GM12865 (cell line): ENCODE measurements at places on chromosomes 1 and 21.

- DNase-seq = no peak
These were observed 27.7 kb downstream of the STYXL2 start for GRCh38 chr1:167121375-167122120.

DNA sequence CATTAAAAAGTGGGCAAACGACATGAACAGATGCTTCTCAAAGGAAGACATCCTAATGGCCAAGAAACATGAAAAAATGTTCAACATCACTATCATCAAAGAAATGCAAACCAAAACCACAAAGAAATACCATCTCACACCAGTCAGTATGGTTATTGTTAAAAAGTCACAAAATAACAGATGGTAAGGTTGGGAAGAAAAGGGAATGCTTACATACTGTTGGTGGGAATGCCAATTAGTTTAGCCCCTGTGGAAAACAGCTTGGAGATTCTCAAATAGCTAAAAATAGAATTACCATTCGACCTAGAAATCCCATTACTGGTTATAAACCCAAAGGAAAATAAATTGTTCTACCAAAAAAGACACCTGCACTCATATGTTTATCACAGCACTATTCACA lies 369.4 kb downstream of the KCNH1 start:
- DNase-seq = no peak

- no peak for DNase-seq
These were observed 674.1 kb downstream of the SMYD3 start for GRCh38 chr1:245832771-245833527.

- DNase-seq = no peak
These were observed 1.9 kb downstream of the PODN start for GRCh38 chr1:53063744-53064515.

GRCh38 chr1:205493241-205494085 lies 11.0 kb upstream of the CDK18 start:
- DNase-seq = no peak

DNA sequence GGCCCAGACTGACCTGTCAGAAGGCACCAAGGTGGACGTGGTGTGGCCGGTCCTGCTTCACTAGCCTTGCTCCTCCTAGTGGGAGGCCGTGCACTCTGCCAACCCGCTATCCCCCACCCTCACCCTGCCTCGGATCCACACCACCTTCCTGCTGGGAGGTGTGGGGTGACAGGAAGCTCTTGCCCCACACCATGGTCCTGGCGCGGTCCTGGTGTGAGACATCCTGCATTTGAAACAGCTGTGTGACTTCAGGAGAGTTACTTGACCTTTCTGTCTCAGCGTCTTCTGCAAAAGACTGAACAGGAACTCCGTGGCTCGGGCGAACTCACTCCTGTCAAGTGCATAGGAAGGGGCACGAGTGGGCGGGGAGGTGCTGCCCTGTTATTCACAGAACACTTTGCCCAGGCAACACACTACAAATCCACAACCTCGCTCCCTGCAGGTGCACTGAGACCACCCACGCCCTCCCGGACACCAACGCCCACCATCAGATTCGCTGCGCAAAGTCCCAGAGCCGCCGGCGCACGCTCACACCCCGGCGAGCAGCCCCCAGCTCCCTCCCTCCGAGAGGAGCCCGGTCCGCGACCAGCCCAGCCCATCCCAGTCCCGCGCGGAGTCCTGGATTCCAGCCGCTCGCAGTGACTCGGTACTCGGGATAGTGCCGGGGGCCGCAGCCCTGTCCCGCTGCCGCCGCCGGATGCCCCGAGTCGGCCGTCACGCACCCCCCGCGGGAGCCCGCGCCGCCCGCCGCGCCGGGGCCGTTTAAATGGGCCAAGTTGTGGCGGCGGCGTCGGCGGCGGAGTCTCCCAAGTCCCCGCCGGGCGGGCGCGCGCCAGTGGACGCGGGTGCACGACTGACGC lies at the start of gene SAMD11:
Gene SAMD11 (plus strand): TSS at position 793 of the 860 bp plus-strand sequence. CDS start 509 bp downstream, outside the sequence.
- DNase-seq = peak; percentile 52

DNA sequence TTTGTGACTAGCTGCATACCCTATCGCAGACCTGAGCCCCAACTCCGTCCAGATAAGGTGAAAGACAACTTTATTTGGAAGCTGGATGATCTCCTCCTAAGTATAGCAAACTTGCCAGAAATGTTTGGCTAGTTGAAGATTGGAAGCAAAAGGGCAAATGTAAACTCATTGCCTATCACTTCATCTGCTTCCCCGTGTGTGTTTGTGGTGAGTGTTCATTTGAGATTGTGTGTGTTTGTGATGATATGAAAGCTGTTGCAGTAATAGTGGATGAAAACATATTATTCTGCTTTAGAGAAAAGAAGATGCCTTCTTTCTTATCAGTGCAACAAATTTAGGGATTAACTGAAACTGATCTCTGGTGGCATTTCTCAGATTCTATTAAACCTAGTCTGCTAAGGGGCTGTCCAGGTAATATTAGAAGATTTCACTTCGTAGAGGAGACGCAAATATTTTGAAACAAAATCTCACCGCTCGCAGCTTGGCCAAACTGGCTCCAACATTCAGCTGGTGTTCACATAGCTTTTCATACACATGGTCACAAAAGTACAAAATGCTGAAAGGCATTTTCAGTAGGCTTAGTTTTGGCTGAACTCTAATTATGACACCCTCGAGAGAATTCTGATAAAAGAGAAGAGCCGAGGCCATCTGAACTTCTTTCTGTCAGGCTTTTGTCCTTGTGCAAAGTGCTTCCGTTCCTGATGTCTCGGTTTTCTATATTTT lies 1.1 kb downstream of the TBX19 start:
- DNase-seq = no peak

GRCh38 chr1:30511991-30512913 lies 211.1 kb downstream of the MATN1 start:
- DNase-seq = no peak

- no peak for DNase-seq
These were observed 1.1 kb upstream of the SLC2A5 start for GRCh38 chr1:9070486-9070885.

- no peak for DNase-seq
These were observed 423.5 kb upstream of the PROX1 start for GRCh38 chr1:213564215-213564659.

DNA sequence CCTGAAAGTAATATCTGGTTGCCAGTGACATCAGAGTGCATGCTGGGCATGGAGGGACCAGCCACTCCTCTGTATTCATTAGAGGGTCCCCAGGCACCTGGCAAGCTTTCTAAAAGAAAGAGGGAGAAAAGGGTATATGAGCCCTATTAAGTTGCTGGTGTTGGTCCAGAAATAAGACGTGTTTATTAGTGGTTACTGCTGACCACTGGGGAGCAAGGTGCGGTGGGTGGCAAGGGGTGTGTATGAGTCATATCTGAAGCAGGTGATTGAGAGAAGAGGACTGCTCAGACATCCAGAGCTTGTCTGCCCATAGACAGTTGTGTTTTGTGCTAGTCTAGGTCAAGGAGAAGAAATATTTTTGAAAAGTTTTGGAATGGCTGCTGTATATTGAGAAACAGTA lies 298.1 kb downstream of the TM2D1 start:
- DNase-seq = peak; percentile 4

- no peak for DNase-seq
These were observed 23.4 kb upstream of the IGSF3 start for GRCh38 chr1:116690849-116691406.

GRCh38 chr1:176692988-176693696 lies 230.2 kb downstream of the PAPPA2 start:
- DNase-seq = no peak

- no peak for DNase-seq
These were observed 19.3 kb upstream of the DNAJC28 start for GRCh38 chr21:33510826-33511225.

DNA sequence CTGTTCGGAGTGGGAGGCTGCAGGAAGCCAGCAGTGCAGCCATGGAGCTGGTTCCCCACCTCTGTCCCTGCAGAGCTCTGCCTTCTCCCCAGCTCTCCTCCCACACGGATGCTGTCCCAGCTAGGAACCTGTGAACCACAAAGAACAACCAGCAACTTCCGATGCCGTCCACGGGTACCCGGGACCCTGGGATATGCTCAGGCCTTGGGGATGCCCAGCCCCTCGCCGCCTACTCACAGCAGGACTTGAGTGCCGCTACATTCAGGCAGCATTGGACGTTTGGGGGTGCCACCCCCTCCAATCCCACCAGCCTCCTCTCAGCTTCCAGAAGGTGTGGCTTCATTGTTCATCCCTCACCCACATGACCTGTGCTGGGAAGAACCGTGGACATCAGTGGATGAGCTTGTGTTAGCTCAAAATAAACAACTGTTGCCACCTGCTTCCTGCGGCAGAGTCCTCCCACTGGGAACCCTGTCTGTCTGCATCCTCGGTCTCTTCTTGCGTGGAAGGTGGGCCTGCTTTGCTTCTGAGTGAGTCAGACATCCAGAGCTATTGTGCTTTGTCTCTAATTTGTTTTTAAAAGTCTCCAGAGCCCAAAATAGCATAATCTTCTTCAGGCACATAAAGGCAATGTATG lies 20.1 kb upstream of the AJAP1 start:
- DNase-seq = no peak

GRCh38 chr21:42469272-42469671 lies 26.8 kb downstream of the RSPH1 start:
- peak; percentile 78 for DNase-seq

DNA sequence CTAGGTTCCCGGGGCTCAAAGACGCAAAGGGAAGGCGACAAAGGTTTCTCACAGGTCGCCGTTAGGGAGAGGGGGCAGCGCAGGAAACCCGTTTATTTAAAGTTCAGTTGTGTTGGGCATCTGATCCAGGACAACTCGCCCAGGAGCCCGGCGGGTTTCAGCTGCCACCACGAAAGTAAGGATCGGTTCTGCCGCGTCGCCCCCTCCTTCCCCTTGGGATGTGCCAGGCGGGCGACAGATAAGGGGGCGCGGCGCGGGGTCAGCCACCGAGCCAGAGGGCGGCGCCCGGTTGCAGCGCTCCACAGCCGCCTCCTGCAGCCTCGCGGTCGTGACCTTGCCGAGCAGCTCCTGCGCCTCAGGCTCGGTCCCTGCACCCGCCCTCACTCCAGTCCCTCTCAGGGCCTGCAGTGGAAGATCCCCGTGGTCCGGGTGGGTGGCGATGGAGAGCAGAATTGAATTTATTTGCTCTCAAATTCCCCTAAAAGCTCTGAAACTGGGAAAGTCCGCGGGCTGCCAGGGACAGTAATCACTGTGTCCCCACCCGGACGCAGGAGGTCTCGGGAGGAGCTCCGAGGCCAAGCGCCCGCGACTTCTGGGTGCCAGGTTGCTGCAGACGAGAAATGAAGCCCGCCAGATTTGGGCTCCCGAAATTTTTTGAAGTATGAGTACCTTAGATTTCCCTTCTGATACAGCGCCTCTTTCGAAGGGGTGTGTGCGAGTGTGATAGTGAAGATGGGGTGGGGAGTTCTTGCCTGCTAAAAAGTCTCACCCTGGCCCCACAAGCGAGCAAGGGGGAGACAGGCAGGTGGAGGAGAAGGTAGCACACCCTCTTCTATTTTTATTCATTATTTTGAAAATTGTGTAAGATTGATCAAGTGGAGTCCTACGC lies 28.4 kb upstream of the NFIA start:
- no peak for DNase-seq

- DNase-seq = no peak
These were observed 29.8 kb upstream of the TADA1 start for GRCh38 chr1:166905900-166906299.

DNA sequence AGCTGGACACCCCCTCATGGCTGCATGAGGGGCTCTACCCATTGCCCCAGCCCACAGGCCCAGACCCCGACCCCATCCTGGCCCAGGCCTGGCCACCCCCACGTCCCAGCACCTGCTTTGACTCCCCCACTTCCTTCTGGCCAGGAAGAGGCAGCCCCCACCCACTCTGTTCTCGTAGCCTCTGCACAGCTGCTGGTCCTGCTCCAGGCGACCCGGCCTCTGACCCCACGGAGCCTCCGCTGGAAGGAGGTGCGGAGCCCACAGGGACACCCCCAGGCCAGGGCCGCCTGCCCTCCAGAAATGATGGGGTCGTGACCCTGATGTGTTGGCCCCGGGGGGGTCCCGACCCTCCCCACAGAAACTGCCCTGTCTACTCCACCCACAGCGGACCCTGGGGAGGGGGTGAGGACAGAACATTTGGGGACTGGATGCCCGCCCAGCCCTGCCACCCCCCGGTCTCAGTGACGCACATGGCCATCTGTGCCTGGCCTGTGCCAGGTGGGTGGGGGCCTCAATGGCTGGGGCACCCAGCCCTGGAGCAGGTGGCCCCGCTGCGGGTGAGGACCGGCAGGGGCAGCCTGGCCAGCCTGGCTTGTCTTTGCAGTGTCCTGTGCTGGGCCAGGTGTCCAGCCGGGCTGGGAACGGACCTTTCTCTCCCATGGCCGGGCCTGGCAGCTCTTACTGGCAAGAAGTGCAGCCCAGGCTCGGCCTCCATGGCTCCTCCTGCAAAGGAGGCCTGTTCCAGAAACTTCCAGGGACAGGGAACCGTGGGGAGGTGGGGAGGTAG lies 78.6 kb downstream of the MORN1 start:
- DNase-seq = no peak

- DNase-seq = no peak
These were observed 103.9 kb upstream of the C1orf174 start for GRCh38 chr1:4003846-4004505.

DNA sequence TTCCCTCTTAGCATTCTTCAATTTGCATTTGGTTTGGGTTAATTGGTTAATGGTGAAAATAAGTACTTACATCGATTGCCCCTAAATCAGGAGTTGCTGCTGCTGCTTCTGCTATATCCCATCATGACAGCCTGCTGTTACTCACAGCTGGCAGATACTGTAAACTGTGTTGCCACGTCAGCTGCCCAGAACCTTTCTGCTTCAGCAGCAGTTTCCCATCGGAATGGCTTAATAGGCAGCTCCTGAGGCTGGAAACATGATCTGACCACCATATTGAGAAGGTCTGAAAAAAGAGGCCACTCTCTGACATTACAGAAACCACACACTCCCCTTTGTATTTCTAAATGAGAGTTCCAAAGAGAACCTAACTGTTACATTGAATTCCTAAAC lies 14.3 kb upstream of the SEC16B start:
- DNase-seq = no peak

- DNase-seq = no peak
These were observed 32.3 kb upstream of the TENT5C start for GRCh38 chr1:117573386-117574023.

DNA sequence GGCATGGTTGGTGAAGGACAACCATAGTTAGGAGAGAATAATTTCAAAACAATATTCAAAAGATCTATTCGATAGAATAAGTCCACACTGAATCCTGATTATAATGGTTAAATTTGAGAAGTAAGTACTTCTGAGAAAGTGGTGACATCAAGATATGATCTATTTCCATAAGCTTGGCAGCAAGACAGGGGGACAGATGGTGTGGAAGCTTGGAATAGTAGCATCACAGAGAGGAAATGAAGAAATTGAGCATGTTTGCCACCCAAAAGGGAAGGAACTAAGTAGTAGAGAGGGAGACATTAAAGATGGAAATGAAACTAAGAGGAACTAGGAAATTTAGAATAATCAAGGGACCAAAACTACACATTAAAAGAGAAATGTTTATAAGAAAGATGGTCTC lies 94.5 kb downstream of the OLFM3 start:
- no peak for DNase-seq
